Cerebellum (tissue), 4 donors: ENCODE measurements at places on chromosomes 12 and 14. TPM values are rescaled to one million over a fixed set of nuclear protein-coding genes. Genes with fewer than 3 reads are reported as not detected.

MON2 gene
- 121 TPM for total RNA-seq

CCDC196 gene
- not detected for total RNA-seq

DNA sequence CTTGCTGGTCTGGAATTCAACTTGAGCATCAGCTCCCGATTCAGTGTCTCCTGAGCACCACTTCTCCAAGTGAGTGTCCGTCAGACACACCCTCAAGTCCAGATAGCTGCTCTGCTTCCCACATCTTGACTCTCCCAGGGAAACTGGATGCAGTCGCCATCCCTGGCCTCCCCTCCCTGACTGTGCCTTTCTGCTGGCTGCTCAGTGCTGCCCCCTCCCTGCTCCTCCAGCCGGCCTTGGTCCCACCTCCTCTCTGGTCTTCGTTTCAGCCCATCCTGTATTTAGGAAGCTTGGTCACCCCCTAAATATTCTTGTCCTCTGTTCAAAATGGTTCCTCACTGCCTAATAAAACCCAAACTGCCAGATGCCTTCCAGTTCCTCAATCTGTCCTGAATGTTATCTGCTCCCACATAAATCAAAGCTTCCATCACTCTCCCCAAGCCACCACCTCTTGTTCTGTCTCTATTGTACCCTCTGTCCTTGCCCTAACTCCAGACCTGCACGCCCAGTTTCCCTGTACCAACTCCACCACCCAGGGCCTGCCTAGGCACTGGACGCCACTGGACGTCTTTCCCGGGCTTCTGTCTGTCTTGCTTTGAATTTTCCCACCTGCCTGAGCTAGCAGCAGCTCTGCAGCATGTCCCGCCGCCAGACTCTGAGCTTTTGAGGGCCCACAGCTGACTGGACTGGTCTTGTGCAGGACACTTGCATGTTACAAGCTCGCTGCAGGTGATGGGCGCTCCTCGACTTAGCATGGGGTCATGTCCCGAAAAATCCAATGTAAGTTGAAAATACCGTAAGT, 33.8 kb downstream of the CCDC92 start:
- DNase-seq, result no peak

DNA sequence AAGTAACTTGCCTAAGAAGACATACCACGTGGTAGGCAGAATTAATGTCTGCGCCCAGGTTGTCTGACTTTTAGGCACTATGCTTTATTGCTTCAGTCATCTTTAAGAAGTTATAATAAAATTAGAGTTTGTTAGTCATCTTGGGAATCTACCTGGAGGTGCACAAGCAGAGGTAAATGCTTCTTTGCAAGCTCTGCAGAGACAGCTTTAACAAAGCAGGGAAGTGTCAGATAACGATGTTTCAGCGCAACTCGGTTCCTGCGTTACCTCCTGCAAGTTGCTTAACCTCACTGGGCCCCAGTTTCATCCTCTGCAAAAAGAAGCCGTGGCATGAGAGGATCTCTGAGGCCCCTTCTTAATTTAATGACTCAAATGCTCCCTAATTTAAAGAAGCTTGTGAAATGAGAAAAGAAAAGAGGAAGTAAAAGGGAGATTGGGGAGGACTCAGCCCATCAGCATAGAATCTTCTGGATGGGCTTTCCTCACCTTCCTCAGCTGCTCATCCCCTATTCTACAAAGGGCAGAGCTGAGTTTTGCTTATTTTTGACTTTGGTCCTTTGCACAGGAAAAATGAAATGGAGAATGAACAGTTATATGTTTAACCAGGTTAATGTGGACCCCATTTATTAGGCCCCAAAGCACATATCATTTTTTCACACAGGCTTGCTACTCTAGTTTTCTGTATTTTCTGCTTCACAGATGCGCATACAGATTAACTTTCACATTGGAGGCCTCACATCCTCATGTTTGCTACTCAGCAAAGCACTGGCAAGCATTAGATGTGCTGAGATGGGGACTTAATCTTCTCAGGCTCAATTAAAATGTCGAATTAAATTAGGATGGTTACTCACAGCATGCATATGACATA, 5.1 kb downstream of the ARHGDIB start:
- no peak for DNase-seq
